Renal cortex interstitium (tissue), 15 donors: ENCODE measurements at places on chromosomes 7 and 10. TPM values are rescaled to one million over a fixed set of nuclear protein-coding genes. Genes with fewer than 3 reads are reported as not detected.

GRCh38 chr7:129163875-129164544 lies 19.5 kb downstream of the TSPAN33 start:
- peak; percentile 51 for DNase-seq

- no peak for DNase-seq
Measured at GRCh38 chr7:94300176-94300835, 94.4 kb upstream of the COL1A2 start.

GRCh38 chr10:62166331-62167131 lies 102.1 kb downstream of the RTKN2 start:
- DNase-seq = peak; percentile 26

DNA sequence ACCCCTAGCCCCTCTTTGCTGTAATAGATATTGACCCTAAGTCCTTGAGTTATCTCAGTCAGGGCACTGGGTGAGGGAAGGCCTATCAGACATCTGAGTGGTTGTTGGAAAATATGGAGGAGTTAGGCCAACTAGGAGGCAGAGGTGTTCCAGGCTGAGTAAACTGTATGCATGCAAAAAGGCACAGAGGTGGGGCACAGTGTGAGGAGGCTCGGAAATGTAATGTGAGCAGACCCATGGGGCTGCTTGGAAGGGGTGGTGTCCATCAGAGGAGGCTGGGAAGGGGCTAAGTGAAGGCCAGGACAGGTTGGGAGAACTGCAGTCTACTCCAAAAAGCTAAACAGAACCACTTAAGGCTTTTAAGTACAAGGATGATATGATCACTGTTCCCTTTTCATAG lies 323.2 kb upstream of the BMPER start:
- no peak for DNase-seq

GRCh38 chr10:72186982-72187330 lies 28.9 kb upstream of the ANAPC16 start:
- DNase-seq = no peak

Gene OR6V1
- polyA plus RNA-seq = not detected

GRCh38 chr7:69517985-69518704 lies 80.1 kb upstream of the AUTS2 start:
- DNase-seq = no peak

GRCh38 chr7:150937848-150938561 lies 40.1 kb downstream of the KCNH2 start:
- no peak for DNase-seq

Gene PDK4
- polyA plus RNA-seq = 21.3 TPM

Gene ADAP1
- polyA plus RNA-seq = 15.4 TPM

DNA sequence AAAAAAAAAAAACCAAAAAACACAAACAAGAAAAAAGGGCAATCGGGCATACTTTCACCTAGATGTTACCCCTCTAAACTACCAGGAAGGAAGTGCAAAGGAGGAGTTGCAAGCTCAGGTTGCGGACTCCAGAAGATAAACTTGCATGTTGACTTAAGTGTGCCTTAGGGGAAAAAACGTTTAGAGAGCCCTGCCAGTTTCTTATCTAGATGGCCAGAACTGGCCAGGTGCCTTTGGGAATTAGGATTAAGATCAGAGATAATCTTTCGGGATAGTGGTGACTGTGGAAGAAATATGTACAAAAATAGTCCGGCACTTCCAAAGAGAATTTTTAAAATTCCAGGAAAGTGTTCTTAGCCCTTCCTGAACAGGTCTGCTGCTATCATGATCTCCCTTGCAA lies 17.6 kb downstream of the EVX1 start:
- DNase-seq = no peak

- no peak for DNase-seq
Measured at GRCh38 chr7:77338260-77338659, 77.9 kb downstream of the GSAP start.

- DNase-seq = no peak
Measured at GRCh38 chr7:21172800-21173199, 255.1 kb upstream of the SP4 start.
